ENCODE measurements at places on chromosomes 4 and X. TPM values are rescaled to one million over a fixed set of nuclear protein-coding genes. Genes with fewer than 3 reads are reported as not detected.

The MAGEB1 gene
- not detected for total RNA-seq

The SLC49A3 gene
- 10.7 TPM for total RNA-seq

The PCSK1N gene
- total RNA-seq = 0.32 TPM

The VCX gene
- total RNA-seq = not detected

The GAB1 gene
- total RNA-seq = 27.5 TPM

The NUDT11 gene
- total RNA-seq = 26.5 TPM

The TMPRSS11B gene
- total RNA-seq = not detected

The STOX2 gene
- total RNA-seq = 2.6 TPM

The ARHGAP6 gene
- 1.3 TPM for total RNA-seq

The POU3F4 gene
- total RNA-seq = not detected

The CXCL11 gene
- total RNA-seq = not detected

The MND1 gene
- 3.8 TPM for total RNA-seq

The SYTL4 gene
- total RNA-seq = 3.0 TPM

The ART3 gene
- not detected for total RNA-seq

The KLB gene
- under 0.01 TPM for total RNA-seq

The PPP2R3B gene
- total RNA-seq = 8.4 TPM

The SASH3 gene
- not detected for total RNA-seq

The RADX gene
- 1.1 TPM for total RNA-seq

The H2BW2 gene
- not detected for total RNA-seq

The TIGD4 gene
- 0.22 TPM for total RNA-seq

The EDA2R gene
- total RNA-seq = 5.6 TPM

The KCND1 gene
- 0.43 TPM for total RNA-seq

The KLF8 gene
- total RNA-seq = 4.6 TPM

The SOD3 gene
- 7.4 TPM for total RNA-seq

The PRDM5 gene
- total RNA-seq = 26.9 TPM

The DUX4 gene
- not detected for total RNA-seq

The RAB40AL gene
- total RNA-seq = 1.6 TPM

The PRSS12 gene
- not detected for total RNA-seq

The FATE1 gene
- total RNA-seq = not detected

The FANCB gene
- 4.6 TPM for total RNA-seq

The SH2D1A gene
- not detected for total RNA-seq

The FTSJ1 gene
- total RNA-seq = 38.6 TPM

The MMRN1 gene
- 0.13 TPM for total RNA-seq

The STPG2 gene
- total RNA-seq = 0.65 TPM

The S100P gene
- total RNA-seq = 0.13 TPM

The PALLD gene
- 47.6 TPM for total RNA-seq

The LRRC66 gene
- 1.4 TPM for total RNA-seq

The AFP gene
- total RNA-seq = 0.22 TPM

The SPANXN4 gene
- total RNA-seq = not detected
